ENCODE measurements at places on chromosomes 1 and 21.

DNA sequence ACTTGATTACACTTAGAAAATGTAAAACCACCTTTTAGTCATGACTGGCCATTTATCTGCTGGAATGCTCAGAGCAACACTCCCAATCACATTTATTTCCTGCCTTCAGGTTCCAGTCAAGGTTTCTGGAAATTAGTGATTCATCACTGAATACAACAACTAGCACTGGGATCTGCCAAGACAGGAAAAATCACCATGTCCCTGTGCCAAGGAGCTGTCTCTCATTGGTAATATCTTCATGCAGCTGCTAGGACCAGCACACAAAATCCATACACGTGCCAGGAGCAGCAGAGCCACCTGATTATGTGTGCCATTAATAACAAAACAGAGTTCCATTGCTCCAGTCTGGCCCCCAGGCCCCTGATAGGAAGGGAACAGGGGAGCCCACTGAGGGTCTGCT lies 194.6 kb downstream of the TNR start:
- peak; percentile 80 for DNase-seq

- DNase-seq, result no peak
Observed at GRCh38 chr1:204446413-204447111, 34.9 kb upstream of the PPP1R15B start.

- DNase-seq, result no peak
Observed at GRCh38 chr1:195462646-195463045, 1145.6 kb downstream of the KCNT2 start.

DNA sequence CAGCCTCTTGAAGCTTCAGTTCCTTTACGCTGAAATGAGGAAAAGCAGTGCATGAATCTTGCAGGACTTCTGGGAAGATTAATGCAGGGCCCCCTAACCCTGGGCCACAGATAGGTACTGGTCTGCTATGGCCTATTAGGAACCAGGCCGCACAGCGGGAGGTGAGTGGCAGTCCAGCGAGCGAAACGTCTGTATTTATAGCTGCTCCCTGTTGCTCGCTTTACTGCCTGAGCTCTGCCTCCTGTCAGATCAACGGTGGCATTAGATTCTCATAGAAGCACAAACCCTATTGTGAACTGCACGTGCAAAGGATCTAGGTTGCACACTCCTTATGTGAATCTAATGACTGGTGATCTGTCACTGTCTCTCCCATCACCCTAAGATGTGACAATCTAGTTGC lies 130.2 kb downstream of the CHRM3 start:
- no peak for DNase-seq

DNA sequence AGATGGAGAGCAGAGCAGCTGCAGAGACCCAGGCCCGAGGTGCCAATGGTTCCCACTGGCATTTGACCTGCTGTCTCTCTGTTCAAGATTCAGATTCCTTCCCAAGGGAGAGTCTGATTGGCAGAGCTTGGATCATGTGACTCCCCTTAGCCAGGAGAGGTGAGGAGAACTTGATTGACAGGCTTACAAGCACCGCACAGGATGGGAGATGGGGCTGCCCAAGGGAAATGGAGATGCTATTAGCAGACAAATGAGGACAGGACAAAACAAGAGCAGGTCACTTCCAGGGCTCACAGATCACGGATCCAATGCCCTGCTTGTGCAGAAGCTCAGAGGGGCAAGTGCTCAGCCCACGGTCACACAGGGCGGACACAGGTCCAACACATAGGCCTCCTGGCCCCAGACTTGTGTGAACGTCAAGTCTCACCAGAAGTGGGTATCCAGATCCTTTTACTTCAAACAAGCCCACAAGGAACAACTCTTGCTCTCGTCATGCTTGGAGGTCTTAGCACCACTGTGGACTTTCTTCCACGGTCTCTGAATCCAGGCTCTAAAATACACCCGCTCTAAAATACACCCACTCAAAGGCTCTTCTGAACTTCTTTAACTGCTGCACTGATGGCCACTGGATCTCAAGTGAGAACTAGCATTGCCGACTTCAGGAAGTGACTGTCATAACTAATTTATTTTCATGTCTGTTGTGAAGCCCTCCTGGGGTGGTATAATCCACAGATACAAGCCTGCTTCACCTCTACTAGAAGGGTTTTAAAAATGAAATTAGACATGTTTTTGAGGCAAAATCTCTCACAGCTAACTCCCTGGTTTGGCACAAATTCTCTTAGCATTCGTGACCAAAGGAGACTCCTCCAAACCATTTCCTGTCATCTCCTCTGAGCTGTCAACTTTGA lies 274.9 kb downstream of the RRAGC start:
- no peak for DNase-seq

DNA sequence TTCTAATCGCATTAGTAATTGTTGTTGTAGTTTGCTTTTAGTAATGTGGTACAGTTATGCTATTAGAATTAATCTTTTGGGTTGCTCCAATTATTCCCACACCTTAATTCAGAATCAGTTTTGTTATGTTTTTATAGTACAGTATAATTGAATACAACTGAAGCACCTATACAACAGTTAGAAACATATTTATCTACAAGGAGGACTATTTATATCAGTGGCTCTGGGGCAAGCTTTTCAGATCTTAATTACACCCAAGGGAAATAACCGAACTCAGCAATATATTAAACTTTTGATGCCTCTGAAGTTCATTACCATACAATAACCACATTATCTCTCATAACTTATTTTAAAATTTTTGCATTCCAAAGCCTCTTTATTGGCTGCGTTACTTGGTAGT lies 74.4 kb downstream of the LHX9 start:
- no peak for DNase-seq

- DNase-seq, result no peak
Observed at GRCh38 chr1:117271129-117271528, 60.4 kb upstream of the VTCN1 start.

GRCh38 chr1:187933562-187934419 lies 1105.0 kb downstream of the PLA2G4A start:
- no peak for DNase-seq

DNA sequence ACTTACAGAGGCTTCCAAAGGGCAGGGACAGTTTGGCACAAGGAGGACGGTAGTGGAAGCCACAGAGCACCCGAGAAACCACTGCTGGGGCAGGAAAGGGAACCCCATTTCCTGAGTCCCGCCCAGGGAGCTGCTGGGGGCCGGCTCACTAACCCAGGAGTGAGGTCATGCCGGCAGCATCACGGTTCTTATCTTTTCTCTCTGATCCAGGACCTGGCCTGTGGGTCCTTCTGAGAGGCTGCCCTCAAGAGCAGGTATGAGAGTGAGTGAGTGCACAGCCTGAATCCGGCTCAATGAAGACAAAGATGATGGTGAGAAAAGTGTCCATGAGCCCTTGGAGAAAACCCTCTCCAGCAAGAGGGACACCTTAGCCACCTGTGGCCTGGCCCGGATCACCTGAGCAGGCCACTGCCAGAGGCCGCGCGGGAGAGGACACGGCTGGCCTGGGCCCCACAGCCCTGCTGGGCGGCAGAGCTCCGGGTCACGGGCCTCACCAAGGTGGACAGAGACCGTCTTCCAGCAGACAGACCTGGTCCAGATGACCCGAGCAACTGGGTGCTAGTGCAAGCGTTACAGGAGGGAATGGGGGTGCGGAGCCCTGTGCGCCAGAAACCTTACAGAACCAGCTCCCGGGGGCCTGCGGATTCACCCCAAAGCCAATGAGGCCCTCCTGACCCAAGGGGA lies 94.9 kb downstream of the RIPK4 start:
- DNase-seq, result no peak

DNA sequence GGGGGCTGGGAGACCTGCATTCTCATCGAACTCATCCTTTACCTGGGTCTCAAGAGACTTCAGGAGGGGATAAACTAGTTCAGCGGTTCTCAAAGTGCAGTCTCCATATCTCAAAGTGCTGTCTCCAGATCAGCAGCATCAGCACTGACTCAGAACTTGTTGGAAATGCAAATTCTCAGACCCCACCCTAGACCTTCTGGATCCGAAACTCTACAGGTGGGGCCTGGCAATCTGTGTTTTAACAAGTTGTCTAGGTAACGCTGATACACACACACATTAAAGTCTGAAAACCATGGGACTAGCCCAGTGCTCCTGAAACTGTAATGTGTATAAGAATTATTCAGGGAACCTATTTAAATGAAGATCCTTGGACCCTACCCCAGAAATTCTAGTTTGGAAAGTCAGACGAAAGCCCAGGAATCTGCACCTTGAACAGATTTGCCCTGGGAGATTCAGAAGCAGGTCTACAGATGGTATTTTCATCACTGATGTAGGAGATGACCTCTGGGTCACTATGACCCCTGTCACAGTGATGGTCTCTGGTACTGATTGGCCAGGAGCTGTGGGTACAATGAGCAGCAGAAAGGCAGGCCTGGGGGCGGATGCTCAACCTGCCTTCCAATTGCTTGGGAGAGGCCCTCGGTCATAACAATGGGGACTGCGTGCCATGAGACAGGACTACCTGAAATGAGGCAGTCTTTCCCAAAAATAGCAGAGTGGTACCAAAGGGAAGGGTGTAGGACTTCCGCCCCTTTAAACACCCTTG lies 127.2 kb downstream of the FAM78B start:
- no peak for DNase-seq

DNA sequence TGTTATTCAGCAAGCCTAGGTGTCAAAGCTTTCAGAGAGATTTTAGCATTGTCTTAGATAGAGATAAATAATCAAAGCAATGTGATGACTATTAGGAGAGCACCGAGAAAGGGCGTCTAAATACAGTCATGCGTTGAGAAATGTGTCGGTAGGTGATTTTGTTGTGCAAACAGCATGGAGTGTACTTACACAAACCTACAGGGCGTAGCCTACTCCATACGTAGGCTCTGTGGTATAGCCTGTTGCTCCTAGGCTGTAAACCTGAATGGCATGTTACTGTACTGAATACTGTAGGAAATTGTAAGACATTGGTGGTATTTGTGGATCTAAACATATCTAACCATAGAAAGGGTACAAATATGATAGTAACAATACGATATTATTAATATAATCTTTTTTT lies 31.8 kb downstream of the KIF1B start:
- no peak for DNase-seq

DNA sequence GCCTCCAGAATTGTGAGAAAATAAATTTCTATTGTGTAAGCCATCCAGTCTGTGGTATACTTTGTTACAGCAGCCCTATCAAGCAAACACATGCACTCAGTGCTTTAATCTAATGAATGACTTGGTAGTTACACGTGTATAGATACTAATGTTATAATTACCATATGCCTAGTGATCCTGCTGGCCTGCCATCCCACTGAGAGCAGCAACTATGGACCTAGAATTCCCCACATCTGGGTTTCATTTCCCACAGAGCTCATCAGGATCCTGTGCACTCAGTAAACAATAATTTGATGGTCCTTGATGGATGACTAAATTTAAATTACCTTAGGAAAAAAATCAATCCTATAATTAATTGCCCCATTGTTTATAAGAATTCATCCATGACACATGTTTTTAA lies 86.5 kb upstream of the RGS1 start:
- no peak for DNase-seq

DNA sequence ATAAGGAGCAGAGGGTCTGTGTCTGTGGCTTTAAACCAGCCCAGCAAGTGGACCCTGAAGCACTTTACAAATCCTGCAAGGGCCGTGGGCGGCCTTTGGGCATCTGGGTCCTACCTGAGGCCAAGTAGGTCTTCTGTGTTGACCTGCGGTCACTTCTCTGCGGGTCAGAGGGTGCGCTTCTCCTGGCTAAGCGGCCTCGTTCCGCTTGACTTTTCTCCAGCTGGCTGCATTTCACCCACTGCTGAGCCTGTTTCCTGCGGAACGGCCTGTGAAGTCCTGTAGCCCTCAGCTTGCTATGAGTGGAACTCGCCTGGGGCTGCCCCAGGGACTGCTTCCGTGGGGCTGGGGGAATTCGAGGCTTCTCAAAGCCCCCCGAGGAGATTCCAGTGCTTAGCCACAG lies 43.3 kb downstream of the SLC37A1 start:
- DNase-seq, result no peak

DNA sequence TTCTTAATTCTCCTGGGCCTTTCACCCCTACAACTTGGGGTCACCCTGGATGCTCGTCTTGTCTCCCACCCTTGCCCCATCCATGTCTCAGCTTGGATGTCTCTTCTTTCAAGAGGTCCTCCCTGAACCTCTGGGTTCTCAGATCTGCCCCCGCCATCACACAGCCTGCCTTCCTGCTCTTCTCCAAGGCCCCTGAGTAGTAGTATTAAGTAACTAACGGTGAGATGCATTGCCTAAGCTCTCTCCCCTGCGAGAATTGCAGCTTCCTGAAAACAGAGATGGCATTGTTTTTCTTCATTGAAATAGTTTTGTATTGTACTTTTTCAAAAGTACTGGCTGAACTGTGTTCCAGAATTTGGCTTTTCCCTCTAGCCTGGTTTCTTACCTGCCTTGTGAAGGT lies 16.0 kb downstream of the MIIP start:
- DNase-seq, result no peak

GRCh38 chr1:161706482-161707347 lies at the start of gene FCRLA:
TSS of gene FCRLA (plus strand) at chr1:161707229. CDS start at chr1:161707265, 36 bp downstream.
- DNase-seq, result no peak

GRCh38 chr1:211742889-211743529 lies 67.6 kb upstream of the NEK2 start:
- no peak for DNase-seq

- no peak for DNase-seq
Observed at GRCh38 chr1:154975409-154976059, 1.1 kb downstream of the CKS1B start.

DNA sequence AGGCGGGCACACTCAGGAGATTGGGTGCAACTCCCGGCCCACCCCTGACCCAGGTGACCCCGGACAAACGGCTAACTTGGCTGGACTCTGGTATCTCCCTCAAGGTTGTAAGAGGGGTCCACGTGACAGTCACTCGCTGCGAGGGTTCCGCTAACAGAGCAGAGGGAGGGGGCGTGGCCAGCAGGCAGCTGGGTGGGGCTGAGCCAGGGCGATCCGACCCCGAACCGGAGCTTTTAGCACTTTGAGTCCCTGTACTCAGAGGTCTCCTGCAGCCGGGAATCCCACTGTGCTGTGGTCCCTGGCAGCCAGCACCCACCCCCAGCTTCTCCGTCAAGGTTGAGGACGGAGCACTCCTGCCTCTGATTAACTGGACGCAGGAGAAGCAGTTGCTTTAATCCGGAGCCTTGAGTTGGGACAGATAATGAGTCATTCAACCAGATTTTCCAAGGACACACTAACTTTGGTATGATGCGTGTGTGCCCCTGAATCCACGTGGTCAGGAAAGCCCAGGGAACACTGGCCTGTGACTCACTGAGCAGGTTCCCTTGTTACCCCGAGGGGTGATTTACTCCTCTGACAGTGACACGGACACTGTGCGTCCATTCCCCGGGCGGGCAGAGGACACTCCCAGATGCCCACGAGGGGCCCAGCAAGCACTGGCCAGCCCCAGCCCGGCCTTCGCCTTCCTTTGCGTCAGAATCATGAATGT lies 16.8 kb downstream of the TRPM2 start:
- DNase-seq, result no peak

GRCh38 chr1:225977937-225978748 lies 21.0 kb downstream of the SDE2 start:
- DNase-seq, result no peak
